IMR-90 (cell line): ENCODE measurements at places on chromosomes 6 and 20. TPM values are rescaled to one million over a fixed set of nuclear protein-coding genes. Genes with fewer than 3 reads are reported as not detected.

DNA sequence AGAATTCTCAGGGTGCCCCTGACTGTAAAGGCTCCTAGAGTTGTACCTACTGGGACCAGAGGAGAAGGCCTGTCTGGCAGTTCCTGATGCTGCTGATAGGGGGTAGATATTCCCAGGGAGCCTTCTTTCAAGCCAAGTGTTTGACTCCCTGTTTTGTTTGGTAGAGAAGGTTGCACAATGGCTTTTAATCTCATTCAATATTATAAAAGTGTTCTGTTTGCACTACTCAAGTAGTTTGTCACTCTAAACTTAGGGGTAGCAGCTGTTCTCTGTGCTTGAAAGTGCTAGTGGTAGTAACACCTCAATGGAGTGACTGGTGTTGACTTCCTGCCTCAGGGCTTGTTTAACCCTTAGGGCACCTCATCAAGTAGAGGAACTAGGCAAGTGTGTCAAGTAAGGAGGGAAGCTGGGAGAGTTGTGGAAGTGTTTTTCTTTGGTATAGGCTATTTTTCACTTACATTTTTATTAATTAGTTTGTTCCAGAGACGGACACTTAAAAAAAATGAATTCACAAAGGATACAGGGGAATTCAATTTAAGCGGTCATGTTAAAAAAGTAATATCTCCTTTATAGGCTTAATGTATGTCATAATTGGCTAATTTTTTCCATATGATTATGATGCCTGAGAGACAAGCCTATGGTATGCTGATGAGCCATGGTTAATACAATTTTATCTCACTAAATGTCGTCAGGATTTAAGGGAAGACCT is 38.1 kb downstream of the BICRAL start:
- no peak for DNase-seq

DNA sequence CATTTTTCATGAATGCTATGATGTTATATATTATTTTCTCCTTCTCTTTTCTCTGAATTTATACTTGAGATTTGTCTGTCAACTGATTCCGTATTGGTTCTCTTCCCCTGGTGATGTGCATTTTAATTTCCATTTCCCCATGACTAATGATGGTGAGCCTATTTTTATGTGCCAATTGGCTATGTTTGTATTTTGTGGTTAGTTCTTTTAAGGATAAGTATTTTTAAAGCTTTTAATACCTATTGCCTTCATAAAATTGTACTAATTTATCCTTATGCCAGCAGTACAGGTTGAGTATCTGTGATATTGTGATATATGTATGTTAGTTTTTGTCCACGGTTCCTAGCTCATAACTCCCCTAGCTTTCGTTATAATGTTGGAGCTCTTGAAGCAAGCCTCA is 2.8 kb downstream of the POLH start:
- DNase-seq = peak; percentile 4

GRCh38 chr6:5337573-5337972 is 76.3 kb downstream of the FARS2 start:
- peak; percentile 33 for DNase-seq

DNA sequence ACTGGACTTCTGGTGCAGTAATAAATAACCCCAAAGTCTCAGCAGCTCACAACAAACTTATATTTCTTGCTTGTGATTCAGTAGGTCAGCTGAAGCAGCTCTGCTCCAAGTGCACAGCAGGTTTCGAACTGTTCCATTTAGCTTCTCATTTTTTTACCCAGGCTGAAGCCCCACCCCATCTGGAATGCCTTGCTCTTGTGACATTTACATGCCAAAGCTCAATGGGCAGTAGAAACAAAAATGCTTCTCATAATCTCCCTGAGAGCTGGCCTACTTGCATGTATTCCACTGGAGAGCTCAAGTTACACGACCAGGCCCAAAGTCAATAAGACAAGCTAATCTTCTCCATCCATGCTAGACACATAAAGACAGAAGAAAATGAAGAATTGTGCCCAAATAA is 165.2 kb downstream of the HAO1 start:
- DNase-seq = peak; percentile 3

GRCh38 chr20:25497586-25498279 is 87.6 kb downstream of the NINL start:
- no peak for DNase-seq

GRCh38 chr6:121858986-121859385 is 423.5 kb downstream of the GJA1 start:
- DNase-seq = no peak

- peak; percentile 94 for DNase-seq
These were observed 203.5 kb upstream of the CITED2 start for GRCh38 chr6:139577763-139578604.

DNA sequence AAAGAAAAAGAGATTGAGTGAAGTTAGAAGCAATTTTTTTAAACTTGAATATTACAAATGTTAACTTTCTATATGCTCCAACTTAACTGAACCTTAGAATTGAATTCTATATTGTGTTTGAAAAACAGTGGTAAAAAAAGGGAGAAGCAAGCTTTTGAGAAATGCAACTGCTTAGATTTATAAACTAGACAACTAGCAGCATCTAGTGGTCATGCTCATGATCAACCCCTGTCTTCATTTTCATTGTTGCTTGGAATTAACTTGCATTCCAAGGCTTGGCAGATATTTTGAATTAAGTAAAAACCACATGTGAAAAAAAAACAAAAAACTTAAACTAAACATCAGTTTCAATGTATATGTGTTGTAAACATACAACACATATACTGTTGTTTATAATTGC is 113.1 kb downstream of the C6orf58 start:
- DNase-seq = peak; percentile 28

DNA sequence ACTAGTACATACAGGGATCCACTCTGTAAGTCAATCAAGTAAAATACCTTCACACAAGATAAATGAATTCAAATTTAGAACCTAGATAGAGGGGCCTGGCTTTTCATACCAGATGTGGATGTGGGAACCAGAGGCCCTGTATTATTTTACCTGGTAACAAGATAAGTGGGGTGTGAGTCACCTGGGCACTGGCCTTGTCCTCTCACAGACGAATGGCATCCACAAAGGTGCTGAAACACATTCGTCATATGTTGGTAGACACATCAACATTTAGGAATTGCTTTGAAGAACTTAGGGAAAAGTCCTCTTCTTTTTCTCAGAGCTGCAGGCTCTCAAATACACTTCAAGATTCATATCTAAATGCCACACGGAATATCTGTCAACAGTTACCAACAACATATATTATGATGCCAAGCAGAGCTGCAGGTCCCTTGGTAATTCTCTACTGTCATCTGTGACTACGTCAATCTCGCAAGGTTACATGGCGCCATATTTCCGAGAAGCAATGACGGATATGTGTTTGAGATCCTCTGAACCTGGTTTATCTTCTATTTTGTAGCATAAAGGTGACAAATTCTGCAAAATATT is 618.6 kb downstream of the EPM2A start:
- DNase-seq = no peak

- no peak for DNase-seq
These were observed 121.3 kb downstream of the TRMT11 start for GRCh38 chr6:126107475-126108166.

DNA sequence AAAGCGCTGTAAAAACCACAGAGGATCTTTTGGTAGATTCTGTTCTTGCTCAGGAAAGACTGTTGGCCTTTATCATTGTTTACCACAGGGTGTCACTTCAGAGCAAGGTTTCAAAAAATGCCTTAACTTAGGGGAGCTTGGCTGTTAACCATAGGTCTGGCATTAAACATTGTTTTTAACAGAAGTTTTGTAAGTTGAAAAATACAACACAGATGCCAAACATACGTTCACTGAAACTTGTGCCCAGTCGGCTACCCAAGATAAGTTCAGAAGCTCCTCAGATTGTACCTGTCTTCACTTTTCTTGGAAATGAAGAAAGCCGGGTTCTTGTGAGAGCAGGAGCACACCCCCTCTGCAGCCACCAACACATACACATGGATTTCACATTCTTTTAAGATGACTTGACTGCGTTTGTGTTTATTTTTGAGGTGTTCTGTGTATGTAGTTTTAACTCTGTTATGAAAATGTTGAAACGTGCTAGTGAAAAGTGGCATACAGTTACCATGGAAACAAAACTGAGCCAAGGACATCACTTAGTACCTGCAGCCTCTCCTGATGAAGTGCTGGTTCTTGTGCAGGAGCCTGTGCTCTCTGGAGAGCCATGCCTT is 64.9 kb downstream of the SYCP2L start:
- DNase-seq = peak; percentile 94

DNA sequence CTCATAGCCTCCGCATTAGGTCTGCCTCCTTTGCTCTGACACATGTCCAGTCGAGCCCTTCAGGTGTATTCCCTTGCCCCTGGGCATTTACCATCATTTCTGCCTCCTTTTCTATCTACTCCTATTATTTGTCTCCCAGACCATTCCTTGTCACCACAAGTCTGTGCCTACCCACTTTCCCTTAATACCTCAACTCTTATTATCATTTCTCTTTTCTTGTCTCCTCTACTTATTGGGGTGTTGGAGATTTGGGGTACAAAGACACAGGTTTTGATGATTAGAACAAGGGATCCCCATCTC is 1.4 kb downstream of the SYNGAP1 start:
- DNase-seq = no peak

DNA sequence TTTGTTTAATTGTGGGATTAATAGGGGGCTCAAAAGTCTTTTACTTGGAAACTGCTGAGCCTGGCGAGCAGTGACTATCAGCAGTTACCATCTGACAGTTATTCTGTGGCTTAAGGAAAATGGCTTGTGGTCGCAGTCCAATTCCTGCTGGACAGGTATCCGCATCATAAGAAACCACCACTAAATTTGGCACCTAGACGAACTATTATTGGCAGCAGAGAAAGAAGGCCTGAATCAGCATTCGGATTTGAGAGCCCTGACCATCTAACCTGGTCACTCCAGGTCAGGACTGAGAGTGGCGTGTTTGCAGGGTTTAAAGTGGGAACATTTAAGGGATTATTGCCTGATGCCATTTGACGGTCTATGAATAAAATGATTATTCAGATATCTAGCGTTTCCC is 146.4 kb downstream of the RPS12 start:
- DNase-seq = no peak

- no peak for DNase-seq
These were observed 225.2 kb downstream of the SMOC2 start for GRCh38 chr6:168666170-168666569.

- no peak for DNase-seq
These were observed 67.1 kb downstream of the LRFN2 start for GRCh38 chr6:40520084-40520483.

DNA sequence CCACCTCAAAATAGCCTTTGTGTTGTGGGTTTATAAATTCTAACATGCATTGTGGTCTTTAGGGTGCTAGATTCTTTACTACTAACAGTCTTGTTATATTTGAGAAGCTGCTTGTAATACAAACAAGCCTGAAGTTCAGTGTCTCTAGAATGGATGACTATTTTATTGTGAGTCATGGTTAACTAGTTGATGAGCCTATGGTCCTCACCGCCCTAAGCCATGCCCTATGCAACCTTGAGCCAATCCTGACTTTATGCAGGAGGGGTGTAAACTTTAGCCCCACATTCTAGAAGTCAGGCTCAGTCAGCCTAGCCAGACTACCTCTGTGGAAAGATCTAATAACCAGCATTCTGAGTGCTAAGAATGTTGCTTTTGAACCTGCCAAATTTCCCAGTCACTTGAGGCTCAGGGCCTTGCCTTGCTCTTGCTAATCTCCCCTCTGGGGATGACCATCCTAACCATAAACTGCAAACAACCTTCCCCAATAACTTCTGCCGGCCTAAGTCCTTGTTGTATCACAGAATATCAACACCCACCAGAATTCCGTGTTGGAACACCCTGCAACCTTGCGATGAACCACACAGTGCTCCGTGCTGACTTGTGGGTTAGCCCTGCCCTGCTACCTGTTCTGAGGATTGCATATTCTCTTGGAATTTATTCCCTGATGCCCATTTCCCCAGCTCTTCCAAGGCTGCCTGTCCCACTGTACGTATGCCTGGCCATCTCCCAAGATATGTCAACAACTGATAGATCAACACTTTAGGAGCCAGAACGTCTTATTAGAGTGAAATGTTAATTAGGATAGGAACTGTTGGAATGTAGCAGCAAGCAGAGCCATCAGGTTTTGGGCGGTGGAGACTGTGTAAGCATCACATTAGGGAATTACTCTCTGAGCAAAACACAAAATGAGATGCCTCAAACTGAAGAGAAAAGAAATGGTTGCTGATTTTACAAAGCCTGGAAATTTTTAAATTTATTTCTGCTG is 71.7 kb upstream of the CEP85L start:
- DNase-seq = peak; percentile 26

DNA sequence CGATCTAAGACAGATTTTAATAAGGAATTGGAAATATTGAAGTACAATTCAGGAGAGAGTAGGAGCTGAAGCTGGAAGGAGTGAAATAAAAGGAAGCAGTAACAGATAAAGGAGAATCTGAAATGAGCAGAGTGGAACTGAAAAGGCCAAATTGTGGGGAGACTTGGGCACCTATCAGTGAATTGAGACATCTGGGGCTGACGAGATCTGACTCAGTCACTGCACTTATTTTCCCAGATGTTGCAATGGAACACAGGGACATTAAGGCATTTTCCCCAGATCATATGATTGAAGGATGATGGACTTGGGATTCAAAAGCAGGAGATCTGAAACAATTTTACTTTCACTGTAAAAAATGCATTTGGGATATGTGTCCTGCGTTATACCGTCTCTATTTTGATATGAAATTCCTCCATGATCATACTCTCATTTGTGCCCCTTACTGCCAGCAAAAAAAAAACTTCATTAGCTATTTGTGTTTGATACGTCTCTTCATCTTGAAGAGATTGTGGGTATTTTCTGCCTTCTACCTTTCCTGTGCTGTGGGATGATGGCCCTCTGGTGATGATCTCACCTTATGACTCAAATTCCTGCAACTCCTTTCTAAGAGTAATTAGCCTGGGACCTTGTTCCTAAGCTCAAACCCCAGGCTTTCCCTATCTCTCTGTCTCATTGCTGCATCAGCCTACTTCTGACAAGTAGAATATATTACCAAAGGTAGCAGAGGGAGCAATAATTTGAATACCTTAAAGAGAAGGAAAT is 278.5 kb upstream of the MAN1A1 start:
- DNase-seq = peak; percentile 49

GRCh38 chr6:96900873-96901272 is 3.2 kb upstream of the NDUFAF4 start:
- DNase-seq = no peak

GRCh38 chr6:87115402-87116135 is 20.7 kb upstream of the CGA start:
- DNase-seq = no peak

GRCh38 chr20:51447097-51447764 is 95.3 kb downstream of the NFATC2 start:
- peak; percentile 98 for DNase-seq

GRCh38 chr20:58542411-58543095 is 27.4 kb upstream of the APCDD1L start:
- peak; percentile 36 for DNase-seq

GRCh38 chr6:95741045-95741444 is 163.7 kb downstream of the MANEA start:
- no peak for DNase-seq

PIM1 gene
- 6.1 and 7.2 TPM in 2 replicates for total RNA-seq

CTCFL gene
- total RNA-seq = not detected in 2 replicates

ZC2HC1B gene
- not detected in 2 replicates for total RNA-seq

LST1 gene
- not detected in 2 replicates for total RNA-seq

LY6G6F gene
- total RNA-seq = not detected in 2 replicates

SOX12 gene
- 1.1 TPM in 2 replicates for total RNA-seq

CD24 gene
- 0.18 and 0.28 TPM in 2 replicates for total RNA-seq

COL11A2 gene
- under 0.01 TPM in 2 replicates for total RNA-seq

C4B gene
- total RNA-seq = 0.54 and 0.56 TPM in 2 replicates

KCNQ5 gene
- total RNA-seq = 1.3 and 1.7 TPM in 2 replicates

RAMACL gene
- total RNA-seq = 0.90 and 1.1 TPM in 2 replicates

TSBP1 gene
- not detected in 2 replicates for total RNA-seq

SHLD1 gene
- total RNA-seq = 1.9 and 3.0 TPM in 2 replicates

ADGRB3 gene
- not detected in 2 replicates for total RNA-seq

SIRPG gene
- not detected in 2 replicates for total RNA-seq
